ENCODE measurements at places on chromosomes 4 and X.

- no peak for DNase-seq
Observed at GRCh38 chr4:4271912-4272311, 18.0 kb downstream of the LYAR start.

GRCh38 chr4:111814961-111815360, 330.3 kb upstream of the FAM241A start:
- DNase-seq: no peak

DNA sequence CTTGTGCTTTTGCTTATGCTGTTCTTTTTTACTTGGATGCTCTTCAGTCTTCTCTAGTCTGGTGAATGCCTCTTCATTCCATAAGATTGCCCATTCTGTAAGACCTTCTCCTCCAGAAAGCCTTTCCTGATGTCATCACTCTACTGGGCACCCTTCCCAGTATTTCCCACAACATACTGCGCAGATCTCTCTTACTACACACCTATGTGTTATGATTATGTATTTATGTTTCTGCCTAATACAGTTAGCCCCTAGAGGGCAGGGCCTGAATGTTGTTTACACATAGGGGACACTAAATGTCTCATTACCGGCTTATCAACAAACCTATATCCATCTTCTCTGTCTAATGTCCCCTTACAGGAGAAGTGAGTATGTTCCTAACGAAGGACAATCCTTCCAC, 21.1 kb downstream of the AIFM1 start:
- DNase-seq: no peak

GRCh38 chr4:183984566-183984965, 79.5 kb downstream of the STOX2 start:
- DNase-seq: no peak

DNA sequence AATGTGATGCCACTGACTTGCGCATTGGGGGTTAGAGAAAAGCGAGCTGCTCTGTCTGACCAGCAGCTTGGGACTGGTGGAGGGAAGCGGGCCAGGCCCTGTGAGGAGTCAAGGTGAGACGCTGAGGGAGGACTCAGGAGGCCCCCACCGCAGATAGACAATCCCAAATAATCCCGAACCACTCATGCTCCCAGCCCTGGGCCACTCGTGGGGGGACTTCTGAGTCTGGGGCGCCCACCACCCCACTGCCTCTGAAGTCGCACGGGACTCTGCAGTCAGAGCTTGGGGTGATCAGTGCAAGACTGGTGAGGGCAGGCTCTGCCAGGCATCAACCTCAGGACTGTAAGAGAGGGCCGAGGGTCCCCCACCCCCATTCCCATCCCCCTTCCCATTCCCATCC, 6.9 kb downstream of the MAGEA4 start:
- no peak for DNase-seq

- DNase-seq: no peak
Observed at GRCh38 chrX:107442914-107443527, 6.4 kb upstream of the FRMPD3 start.

DNA sequence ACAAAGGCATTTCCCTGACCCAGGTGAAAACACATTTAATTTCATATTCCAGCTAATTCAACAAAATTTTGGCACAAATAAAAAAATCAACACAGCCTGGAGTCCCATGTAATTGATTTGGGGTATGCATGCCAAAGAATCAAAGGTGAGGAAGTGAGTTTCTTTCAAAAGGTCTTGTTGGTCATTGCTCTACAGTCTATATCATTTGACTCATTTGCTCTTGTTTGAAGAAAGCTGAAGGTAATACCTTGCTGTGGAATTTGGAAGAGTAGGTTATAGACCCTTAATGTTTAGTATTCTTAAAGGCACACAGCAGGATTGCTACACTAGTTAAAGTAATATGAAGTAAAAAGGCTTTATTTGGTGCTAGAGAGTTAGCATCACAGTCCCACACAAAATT, 25.4 kb downstream of the COL4A6 start:
- no peak for DNase-seq

DNA sequence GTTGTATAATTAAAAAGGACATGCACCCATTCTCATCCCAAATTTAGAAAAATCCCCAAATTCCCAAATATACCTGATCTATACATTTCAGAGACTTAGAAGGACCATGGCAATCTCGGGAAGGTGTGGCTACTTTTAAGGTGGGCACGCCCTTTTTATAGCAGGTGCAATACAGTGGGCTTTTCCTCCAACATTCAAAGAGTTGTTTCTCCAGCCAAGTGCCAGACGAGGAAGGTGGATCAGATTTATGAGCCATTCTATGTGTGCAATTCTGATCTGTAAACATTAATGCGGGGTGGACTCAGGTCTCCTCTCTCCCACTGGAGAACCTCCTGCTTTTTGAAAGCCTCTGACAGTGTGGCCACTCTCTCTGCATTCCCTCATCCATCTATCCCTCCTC, 33.8 kb downstream of the PRKX start:
- no peak for DNase-seq

All from T-helper 17 cell (primary cell).